ENCODE measurements at places on chromosomes 2 and 18.
A peak's percentile ranks its signal among the peaks of the same experiment; 100 is the strongest.

DNA sequence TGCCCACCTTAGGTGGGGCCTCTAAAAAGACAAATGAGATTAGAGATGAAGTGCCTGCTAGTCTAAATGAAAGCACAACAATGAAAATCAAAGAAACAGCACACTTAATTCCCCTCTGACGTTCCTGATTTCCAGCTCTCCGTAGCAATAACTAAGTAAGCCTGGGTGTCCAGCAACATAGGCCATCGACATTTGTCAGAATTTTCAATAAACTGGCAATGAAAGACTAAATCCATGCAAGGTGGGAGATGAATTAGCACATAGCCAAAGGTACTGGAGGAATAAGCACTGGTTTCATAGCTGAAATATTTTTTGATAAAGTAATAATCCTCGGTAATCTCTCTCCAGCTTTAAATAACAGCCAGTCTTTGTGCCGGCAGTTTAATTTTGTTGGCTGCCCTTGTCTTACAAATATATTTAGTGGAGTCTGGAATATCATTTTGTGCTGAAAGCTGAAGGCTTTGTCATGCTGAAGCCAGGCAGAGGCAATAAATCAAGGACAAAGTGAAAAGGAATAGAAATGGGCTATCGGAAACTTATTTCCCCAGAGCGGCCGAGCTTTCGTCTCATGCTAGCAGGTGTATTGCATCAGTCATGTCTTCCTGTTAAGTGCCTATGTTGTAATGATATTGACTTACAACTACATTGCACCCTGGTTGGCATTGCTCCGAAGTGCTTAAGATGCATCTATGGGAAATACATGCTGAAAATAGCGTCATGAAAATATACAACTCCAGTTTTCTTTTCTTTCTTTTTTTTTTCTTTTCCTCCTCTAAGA, 790.1 kb downstream of the CNTNAP5 start:
- no peak for DNase-seq

GRCh38 chr2:123640685-123641335, 384.3 kb upstream of the CNTNAP5 start:
- DNase-seq = no peak

GRCh38 chr2:182949572-182950189, 83.2 kb upstream of the FRZB start:
- DNase-seq = peak; percentile 73

- DNase-seq = no peak
Measured at GRCh38 chr18:54950221-54950620, 9.0 kb downstream of the CCDC68 start.

DNA sequence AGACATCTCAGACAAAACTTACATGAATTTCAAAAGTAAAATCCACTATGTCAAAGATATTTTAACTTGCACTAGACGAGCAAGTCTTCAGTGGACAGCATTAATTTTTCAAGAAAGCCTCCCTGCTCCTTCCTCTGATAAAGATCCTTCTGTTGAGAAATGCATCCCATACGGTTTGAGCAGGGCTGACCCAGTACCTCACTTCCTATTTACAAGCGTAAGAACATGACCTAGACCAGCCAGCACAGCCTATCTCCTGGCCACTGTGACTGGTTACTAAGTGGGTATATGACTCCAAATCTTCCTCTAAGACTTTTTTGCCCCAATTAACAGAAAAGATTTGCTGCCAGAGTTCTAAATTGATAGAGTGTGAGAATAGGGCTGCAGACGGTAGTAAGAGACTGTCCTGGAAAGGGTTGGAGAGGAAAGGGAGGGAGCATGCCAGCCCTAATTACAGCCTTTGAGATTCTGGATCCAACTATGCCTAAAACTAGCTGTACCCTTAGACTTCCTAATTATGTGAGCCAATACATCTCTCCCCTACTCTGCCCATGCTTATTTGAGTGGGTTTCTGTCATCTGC, 108.4 kb downstream of the PRELID3A start:
- no peak for DNase-seq
